T-helper 22 cell (primary cell): ENCODE measurements at places on chromosomes 3 and 15.

- DNase-seq, result no peak
These were observed 208.3 kb upstream of the SLITRK3 start for GRCh38 chr3:165404357-165405027.

- no peak for DNase-seq
These were observed 216.4 kb downstream of the TCF12 start for GRCh38 chr15:57134851-57135250.

GRCh38 chr3:180704532-180704931 is 25.2 kb upstream of the CCDC39 start:
- no peak for DNase-seq

DNA sequence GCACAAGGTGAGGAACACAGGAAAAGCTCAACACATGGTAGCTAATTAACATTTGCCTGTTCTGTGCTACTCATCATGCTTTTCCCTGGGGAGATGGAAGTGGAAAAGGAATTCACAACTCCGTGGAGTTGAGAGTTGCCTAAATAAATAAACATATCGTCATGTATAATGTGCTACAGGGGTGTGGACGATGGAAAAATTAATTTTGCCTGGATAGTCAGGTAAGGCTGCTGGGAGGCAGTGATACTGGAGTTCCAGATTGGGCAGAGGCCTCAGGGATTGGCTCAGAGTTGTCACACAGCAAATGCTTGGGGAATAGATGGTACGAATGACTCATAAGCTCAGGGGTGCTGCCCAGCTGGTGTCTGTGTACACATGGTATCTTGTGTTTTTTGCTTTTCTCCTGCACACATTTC is 3.1 kb upstream of the ABHD6 start:
- DNase-seq, result no peak

- DNase-seq, result no peak
These were observed 11.9 kb upstream of the CLASP2 start for GRCh38 chr3:33729993-33730392.

- no peak for DNase-seq
These were observed 58.7 kb downstream of the CHSY1 start for GRCh38 chr15:101193120-101193644.

GRCh38 chr3:160136421-160136820 is 88.8 kb upstream of the C3orf80 start:
- DNase-seq, result no peak

GRCh38 chr3:191795196-191795595 is 334.2 kb downstream of the PYDC2 start:
- no peak for DNase-seq

DNA sequence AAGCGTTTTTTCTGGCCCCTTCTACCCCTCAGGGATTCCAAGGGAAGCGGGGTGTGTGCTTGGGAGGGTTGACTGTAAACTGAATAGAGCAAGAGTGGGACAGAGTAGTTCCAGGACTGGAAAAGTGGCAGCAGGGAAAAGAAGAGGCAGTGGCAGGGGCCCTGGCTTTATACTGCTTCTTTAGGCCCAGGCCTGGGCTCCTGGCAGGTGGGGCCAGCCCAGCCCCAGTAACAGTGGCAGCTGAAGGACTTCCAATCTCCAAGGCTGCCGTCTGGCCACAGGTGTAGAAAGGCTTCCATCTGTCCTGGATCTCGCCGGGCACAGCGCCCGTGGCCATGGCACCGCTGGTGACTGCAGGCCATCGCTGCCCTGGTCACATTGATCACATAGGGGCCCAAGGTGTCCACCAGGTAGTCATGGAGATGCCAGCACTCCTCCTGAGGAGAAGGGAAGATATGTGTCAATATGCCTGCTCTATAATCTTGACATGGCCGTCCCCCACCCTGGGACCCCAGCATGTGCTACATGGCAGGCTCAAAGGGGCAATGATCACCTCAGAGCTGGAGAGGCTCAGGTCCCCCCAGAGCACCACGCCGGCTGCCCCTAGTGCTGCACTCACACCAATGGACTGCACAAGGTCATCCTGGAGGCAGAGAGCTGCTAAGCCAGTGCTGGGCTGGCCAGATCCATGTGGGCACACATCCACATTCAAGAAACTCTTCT is 1.0 kb upstream of the IFRD2 start:
- no peak for DNase-seq

DNA sequence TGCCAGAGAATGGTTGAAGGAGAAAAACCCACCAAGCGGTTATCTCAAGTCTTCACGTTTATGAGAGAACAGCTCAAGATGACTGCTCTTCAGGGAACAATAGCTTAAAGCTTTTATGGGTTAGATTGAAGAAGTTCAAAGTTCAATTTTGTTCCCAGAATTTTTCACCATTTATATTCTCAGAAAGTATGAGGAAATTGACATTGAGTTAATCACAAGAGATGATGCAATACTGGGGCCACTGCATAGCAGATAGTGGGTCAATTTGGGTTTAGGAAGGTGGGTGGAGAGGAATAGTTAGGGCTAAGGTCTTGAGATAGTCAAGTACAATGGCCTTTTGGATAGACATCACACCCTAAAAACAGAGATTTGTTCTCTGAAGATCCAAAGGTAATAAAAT is 539.3 kb downstream of the SQOR start:
- DNase-seq, result no peak

GRCh38 chr3:43334976-43335375 is 48.6 kb downstream of the SNRK start:
- DNase-seq, result no peak

- no peak for DNase-seq
These were observed 104.5 kb downstream of the NLGN1 start for GRCh38 chr3:173501931-173502489.

DNA sequence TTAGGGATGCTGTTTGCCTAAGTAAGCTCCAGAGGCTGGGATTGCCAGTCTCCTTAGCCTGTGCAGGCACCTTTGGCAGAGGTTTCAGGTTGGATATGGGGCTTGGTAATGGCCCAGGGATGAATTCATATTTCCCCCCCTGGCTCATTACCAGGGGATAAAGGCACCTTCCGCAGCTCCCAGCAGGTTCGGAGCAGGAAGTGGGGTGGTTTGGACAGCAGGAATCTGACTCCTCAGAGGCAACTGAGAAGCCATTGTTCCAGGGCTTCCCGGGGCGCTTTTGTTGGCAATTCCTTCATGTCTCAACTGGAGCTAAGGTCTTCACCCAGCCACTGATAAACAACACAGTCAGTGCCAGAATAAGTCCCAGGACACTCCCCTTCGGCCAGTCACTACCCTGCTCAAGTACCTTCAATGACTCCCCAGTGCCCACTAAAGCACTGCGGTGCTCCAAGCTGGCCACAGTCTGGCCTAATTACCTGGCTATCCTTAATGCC is 85.3 kb upstream of the SLC6A6 start:
- no peak for DNase-seq

DNA sequence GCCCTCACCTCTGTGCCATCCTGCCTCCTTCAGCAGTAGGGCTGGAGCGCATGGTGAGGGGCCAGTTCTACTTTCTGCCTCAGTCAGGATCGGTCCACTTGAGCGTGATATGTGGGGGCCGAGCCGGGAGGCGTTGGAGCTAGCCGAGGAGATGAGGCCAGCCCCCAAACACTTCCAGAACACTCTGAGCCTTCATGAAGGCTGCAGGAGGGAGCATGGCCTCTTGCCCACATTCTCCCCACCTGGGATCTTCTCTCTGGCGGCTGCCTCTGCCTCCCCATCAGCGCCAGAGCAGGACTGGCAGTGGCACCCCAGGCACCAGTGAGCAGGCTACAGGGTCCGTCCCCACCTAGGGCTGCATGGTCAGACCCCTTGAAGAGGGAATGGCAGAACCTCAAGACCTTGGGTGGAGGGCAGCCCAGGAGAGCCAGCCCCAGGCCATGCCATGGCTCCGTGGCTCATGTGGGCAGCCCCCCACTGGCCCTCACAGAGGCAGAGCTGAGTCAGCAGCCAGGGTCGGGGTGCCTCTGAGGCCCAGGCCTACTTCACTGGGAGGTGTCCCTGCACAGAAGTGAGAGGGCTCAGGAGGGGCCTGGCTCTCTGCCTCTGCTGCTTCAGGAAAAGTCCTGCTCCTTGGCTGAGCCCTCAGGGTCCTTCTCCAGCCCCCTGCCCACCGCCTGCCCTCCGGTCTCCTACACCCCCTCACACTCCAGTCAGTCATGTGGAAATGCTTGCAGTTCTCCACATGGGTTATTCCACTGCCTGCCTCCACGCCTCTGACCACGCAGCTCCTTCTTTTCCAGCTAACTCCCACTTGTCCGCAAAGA is 28.1 kb upstream of the CYP11A1 start:
- no peak for DNase-seq

DNA sequence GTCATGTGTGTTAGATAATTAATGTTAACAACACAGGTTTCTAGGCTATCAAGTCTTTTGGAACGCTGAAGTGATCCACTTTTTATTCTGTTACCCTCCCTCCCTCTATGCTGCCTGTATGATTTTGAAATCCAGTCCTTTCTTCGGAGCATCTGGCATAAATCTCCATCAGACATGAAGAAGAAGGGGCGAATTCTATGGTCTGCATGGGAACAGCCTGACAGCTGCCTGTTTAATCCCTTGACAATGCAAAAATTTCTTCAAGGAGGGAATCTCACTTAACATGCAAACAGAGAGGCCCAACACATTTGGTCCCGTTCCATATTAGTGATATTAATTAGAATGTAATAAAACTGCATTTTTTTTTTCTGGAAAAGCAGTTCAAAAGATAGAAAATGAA is 145.2 kb downstream of the VGLL3 start:
- DNase-seq, result no peak

DNA sequence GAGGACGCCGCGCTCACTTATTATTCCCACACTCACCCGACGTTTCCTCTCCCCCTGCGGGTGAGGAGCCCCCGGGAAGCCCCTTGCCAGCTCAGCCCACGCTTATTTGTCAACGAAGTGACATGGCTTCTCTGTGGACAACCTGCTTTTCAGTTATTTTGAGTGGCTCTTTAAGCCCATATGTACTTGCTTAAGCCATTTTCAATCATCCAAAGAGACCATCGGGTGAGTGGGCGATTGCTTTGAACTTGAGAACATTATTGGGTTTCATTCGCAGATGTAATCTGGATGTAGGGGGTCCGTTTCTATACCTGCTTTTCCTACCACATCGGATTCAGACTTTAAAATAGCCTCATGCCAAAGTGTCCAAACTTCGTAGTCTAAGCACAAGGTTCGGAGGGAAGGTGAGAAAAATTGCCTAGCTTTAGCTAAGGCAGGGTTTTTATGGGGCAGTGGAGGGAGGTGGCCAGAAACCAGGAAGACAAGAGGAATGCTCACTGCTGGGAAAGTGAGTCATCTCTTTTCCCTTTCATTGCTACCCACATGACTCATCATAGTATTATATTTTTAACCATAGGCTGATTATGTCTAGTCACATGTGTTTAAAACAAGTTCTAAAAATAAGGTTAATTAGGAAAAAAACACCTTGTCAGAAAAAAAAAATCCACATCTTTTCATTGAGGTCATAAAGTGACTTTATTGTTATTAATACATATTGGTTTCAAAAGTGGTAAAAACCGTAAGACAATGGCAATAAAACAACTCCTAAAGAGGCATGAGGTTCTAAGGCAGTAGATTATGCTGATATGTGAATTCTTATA is 773.1 kb upstream of the NR2F2 start:
- DNase-seq, result no peak
